ENCODE measurements at places on chromosomes 7 and 10.
A peak's percentile ranks its signal among the peaks of the same experiment; 100 is the strongest.

DNA sequence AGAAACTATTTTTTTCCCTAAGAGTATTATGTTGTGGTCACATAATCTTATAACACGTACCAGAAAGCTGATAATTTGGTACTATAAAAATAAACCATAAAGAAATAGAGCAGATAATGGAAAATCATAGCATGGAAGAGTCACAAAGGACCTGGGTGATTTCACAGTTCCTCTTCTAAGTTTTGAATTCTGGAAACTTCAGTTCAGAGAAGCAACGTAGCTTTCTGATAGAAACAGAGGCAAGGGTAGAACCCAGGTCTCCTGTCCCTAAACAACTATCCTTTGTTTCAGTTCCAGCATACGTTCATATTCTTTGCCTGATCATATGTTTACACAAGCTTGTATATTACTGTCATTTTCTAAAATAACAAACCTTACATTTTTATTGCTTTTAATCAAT lies 47.9 kb downstream of the MRC1 start:
- no peak for DNase-seq

GRCh38 chr7:134724606-134725005 lies 54.8 kb upstream of the CALD1 start:
- peak; percentile 23 for DNase-seq

GRCh38 chr7:29495653-29496052 lies 68.0 kb upstream of the PRR15 start:
- no peak for DNase-seq

DNA sequence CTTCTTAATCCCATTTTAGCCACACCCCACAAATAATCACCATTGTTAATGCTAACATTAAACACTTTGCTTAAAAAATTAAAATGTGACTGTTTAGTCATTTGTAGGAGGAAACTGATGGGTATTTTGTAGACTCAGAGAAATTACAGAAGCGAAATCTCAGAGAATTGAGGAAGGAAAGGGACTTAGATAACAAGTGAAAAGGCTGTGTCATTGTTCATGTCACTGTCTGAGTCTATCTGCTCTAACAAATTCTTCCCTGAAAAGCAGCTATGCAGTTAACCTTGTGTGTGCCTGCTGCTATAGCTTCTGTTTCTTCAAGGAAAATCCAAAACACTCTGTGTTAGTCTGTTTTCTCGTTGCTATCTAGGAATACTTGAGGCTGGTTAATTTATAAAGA lies 40.9 kb upstream of the PLXDC2 start:
- peak; percentile 25 for DNase-seq

DNA sequence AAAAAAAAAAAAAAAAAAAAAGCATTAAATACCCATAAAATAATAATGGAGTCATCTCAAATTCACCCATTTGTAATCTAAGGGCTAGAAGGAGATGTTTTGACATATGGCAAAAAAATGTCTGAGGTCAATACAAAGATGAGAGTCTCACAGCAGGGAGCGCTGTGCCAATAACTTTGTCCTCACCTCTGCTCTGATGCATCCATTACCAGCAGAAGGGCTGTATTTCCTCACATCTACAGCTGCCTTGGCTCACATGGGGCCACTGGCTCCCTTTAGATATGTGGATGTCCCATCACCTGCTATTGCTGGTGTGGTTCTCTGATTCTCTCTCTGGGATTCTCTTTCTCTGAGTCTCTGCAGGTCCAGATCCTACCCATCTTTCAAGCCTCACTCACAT lies 90.3 kb upstream of the FAM133B start:
- no peak for DNase-seq

GRCh38 chr10:49444349-49444748 lies 48.5 kb upstream of the DRGX start:
- DNase-seq = no peak

GRCh38 chr7:30159698-30160143 lies 24.9 kb downstream of the MTURN start:
- peak; percentile 50 for DNase-seq

DNA sequence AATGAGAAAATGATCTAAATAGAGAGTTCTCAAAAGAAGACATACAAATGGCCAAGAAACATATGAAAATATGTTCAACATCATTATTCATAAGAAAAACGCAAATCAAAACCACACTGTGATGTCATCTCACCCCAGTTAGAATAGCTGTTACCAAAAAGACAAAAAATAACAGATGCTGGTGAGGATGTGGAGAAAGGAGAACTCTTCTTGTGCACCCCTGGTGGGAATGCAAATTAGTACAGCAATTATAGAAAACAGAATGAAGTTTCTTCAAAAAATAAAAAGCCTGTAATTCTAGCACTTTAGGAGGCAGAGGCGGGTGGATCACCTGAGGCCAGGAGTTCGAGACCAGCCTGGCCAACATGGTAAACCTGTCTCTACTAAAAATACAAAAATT lies 199.3 kb downstream of the PARD3 start:
- no peak for DNase-seq

- no peak for DNase-seq
These were observed 171.5 kb downstream of the DIP2C start for GRCh38 chr10:517872-518475.

GRCh38 chr10:27464993-27465392 lies 39.1 kb upstream of the RAB18 start:
- DNase-seq = no peak
